T-helper 2 cell treated with Interferon-gamma antibody and Interleukin-4, amounts not matched to agents 5 μg/mL and 100 μg/mL, for 36 hours (primary cell): ENCODE measurements at places on chromosomes 7 and 10.
A peak's percentile ranks its signal among the peaks of the same experiment; 100 is the strongest.

DNA sequence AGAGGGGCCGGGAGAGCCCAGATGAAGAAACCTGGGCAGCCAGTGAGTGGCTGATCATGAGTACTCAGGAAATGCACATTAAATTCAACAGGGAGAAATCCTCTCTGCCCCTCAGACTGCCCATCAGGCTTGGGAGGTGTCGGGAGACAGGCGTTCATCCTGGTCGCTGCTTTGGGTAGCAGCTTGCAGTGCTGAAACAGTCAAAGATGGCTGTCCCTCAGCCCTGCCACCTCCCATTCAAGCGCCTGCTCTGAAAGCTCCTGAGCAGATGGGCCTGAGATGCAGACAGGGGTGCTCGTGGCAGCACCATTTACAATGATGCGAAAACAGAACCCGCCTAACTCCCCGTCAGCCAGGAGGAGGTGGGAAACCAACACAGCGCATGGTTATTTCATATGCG, 3.6 kb upstream of the JAKMIP3 start:
- DNase-seq = no peak

GRCh38 chr7:92717623-92717992, 118.8 kb downstream of the CDK6 start:
- DNase-seq = no peak

DNA sequence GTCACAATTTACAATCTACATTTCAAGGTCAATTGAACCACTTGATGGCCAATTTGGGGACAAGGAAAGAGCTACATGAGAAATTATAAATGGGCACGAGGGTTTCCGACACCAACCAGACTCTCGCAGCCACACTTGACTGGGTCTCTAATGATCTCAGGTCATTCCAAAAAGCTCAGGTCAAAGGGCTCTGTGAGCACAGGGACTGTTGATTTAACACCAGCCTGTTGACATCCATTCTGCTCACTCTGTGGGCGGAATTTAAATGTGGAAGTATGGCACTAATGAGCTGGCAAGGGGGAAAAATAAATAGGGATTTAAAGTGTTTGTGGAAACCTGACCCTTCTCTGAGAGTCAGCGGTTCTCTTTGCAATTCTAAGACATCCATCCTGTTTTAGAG, 810.7 kb upstream of the AUTS2 start:
- no peak for DNase-seq

- no peak for DNase-seq
These were observed 546.0 kb upstream of the FZD8 start for GRCh38 chr10:36188080-36188453.

DNA sequence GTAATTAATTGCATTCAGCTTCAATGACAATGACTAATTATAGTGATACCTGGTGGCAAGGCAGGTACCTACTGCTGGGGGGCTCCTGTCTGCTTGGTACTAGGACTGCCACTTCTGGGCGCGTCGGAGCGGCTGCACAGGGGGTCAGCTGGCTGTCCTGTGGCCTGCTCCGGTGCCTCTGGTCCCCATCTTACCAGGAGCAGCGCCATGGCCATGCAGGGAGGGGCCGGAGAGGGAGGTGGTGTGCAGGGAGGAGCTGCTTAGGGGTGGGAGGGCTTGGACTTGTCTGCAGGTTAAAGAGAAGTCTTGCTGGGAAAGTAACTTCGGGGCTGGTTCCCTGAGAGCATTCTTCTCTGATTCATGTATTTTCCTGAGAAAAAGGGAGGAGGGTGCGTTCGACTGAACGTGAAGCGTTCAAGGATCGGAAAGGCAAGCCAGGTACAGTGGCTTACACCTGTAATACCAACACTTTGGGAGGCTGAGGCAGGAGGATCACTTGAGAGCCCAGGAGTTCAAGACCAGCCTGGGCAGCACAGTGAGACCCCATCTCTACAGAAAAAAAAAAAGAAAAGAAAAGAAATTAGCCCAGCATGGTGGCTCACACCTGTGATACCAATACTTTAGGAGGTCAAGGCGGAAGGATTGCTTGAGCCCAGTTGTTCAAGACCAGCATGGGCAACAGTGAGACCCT, 15.4 kb downstream of the CUX1 start:
- DNase-seq = no peak

GRCh38 chr7:47088329-47089067, 493.4 kb downstream of the TNS3 start:
- DNase-seq = no peak

GRCh38 chr7:1572111-1572822, 2.4 kb upstream of the PSMG3 start:
- no peak for DNase-seq

GRCh38 chr10:89119651-89120050, 87.5 kb downstream of the CH25H start:
- DNase-seq = no peak

GRCh38 chr7:10643545-10643944, 330.1 kb upstream of the PHF14 start:
- DNase-seq = peak; percentile 6

GRCh38 chr10:127797339-127797738, 60.4 kb downstream of the FOXI2 start:
- no peak for DNase-seq

GRCh38 chr7:23067271-23067670, 38.3 kb upstream of the KLHL7 start:
- DNase-seq = no peak

DNA sequence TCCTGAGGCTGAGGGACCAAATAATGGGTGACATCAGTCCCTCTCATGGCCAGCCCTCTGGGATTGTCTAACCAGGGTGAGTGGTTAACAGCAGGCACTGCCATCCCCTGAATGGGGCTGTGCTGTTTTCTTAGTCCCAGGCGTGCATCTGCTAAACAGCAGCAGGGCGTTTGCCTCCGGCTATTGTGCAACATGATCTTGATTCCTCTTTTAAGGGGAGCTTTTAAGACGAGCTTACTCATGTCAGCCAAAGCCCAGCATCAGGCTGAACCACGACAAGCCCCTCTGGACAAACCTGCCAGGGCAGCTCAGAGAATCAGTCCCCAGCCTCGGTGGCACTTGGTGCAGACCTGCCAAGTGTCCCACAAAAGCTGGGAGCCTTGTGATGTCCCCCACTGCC, 16.2 kb upstream of the IGFBP3 start:
- DNase-seq = no peak

DNA sequence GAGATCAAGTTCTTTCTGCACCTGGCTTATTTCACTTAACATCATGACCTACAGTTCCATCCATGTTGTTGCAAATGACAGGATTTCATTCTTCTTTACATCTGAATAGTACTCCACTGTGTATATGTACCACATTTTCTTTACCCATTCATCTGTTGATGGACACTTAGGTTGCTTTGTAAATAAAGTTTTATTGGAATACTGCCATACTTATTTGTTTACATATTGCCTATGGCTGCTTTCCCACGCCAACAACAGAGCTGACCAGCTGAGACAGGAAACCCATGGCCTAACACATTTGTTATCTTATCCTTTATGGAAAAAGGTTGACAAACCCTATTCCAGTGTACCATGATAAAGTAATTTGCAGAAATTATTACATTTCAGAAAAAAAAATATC, 153.7 kb downstream of the GLI3 start:
- DNase-seq = no peak

GRCh38 chr10:76411729-76412435, 980.5 kb downstream of the LRMDA start:
- no peak for DNase-seq

GRCh38 chr10:128016423-128017060, 109.6 kb downstream of the PTPRE start:
- DNase-seq = no peak

DNA sequence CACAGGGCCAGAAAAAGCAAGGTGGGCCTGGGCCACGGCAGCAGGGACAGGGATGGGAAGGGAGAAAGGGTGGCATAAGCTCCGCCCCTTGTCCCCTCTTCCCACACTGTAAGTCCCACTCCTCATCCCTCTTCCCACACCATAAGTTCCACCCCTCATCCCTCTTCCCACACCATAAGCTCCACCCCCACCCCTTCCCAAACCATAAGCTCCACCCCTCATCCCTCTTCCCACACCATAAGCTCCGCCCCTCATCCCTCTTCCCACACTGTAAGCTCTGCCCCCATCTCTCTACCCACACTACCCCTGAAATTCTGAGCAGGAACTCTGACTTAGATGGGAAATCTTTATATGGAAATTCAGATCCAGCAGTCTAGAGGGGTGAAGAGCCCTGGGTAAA, 55.7 kb downstream of the HSPA12A start:
- DNase-seq = no peak

DNA sequence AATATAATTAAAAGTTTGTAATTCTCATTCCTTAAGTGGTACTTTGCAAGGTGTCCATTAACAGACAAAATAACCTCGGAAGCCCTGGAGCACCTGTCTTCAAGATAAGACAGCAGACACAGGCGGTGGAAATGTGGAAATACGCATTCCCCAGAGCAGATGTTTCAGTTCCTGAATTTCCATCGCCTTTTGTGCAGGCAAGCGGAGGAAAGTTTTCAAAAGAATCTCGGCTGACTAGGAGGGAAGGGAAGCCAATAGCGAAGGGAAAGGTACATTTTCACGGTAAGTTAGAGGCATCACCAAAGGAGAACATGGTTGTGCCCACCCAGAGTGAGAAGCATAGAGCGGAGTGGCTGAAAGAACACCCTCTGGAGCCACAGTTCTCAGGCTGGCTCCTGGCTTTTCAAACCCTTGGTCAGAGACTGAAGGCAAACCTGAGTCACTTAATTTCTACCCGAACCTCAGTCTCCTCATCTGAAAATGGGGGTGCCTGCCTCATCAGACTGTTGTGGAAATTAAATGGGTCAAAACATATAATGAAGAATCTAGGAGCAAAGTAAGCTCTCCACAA, 13.6 kb downstream of the CPA1 start:
- no peak for DNase-seq

GRCh38 chr10:9331583-9332008, 1277.1 kb downstream of the GATA3 start:
- no peak for DNase-seq

DNA sequence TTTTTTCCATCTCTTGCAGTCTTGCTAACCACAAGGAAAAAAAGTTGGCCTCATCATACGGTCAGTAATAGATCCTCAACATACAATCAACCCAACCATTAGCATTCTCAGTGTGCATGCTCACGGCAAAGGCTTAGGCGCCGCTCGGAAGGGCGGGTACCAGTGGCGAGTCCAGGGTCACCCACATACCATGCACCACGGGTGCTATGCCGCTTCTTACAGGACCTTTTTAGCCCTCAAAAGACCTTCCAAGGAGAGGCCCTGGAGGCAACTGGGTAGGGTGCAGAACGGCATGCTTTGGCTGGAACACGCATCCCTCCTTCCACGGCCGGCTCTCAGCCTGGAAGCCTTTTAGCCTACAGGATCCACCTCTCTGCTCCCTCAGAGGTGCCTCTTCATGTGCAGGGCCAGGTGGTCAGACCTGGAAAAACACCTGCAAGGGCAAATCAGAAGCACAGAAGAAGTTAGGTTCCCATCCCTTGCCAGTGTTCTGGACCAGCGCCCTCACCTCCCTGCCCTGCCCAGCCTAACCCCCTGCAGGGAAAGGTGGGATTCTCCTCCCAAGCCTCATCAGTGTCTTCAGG, 5.8 kb downstream of the KLF6 start:
- DNase-seq = no peak

DNA sequence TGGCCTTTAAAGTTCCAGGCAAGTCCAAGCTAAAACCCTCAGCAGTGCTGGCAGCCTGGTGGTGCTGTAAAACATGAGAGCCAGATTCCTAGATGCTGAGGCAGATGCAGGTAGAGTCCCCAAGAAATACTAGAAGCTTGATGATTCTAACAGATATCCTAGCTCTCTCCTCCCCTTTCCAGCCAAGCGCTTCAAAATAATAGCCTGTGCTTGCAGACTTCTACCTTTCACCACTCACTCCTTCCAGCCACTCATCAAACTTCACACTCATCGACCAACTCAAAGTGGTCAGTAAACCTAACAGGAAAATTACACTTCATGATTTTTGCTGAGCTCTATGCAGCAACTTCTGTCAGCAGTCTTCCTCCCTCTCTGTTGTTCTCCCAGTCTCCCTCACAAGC, 50.2 kb downstream of the LMBR1 start:
- no peak for DNase-seq
